ENCODE measurements at places on chromosomes 7 and 10.

GRCh38 chr10:93751832-93752231 is 5.9 kb upstream of the LGI1 start:
- DNase-seq = no peak

DNA sequence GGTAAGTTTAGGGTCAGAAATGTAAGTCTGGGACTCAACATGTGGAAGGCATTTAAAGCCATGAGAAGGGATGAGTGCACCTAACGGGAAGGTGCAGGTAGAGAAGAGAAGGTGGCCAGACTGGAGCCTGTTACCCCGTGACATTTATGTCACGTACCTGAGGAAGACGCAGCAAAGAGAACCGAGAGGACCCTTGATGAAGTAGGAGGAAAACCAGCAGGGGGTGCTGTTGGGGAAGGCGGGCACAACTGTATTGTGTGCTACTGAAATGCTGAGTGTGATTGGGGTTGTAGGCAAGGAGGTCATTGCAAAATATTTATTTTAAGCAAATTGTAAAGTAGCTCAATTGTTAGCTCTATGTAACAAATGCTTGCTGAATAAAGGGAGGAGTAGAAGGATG is 338.2 kb upstream of the PRKCQ start:
- peak; percentile 87 for DNase-seq

- no peak for DNase-seq
Observed at GRCh38 chr7:138739859-138740258, 38.7 kb upstream of the SVOPL start.

GRCh38 chr7:102875700-102876295 is 37.0 kb upstream of the LRRC17 start:
- DNase-seq = peak; percentile 56

- no peak for DNase-seq
Observed at GRCh38 chr10:114102256-114102655, 58.6 kb downstream of the ADRB1 start.

DNA sequence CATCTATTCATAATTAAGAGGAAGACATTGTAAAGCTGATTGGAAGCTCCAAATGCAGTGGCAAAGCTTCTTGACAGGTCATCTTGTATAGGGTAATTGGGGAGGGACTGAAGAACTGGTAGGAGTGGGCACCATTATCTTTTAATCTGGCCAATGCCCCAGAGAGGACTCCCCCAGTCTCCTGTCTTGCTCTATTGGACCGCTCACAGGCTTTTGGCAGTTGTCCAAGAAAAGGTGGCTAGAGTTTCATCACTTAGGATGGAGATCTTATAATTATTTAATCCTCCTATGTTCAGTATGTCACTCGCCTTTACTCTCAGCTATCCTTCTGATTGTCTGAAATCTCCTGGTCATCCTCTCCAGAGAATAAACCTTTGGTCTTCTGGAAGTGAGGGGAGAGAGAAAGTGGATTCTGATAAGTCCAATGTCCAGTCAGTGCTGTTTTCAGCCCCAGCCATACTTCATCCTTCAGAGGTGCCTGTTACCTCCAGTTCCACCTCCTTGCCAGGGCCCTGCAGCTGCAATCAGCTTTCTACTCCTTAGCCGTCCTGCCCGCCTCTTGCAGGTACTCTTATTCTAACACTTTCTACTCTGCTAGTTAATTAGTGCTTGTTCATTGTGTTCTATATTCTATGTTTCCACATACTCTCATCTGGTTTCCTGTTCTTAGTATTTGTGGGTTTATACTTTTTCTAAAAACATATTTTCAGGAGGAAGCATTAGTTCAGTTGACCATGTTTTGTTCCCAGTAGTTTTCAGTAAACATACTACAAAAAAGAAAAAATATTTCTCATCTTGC is 241.6 kb downstream of the NSUN6 start:
- DNase-seq = no peak

GRCh38 chr10:33460505-33461294 is 126.2 kb upstream of the NRP1 start:
- DNase-seq = no peak

- DNase-seq = no peak
Observed at GRCh38 chr10:133195611-133196010, 34.4 kb upstream of the UTF1 start.

DNA sequence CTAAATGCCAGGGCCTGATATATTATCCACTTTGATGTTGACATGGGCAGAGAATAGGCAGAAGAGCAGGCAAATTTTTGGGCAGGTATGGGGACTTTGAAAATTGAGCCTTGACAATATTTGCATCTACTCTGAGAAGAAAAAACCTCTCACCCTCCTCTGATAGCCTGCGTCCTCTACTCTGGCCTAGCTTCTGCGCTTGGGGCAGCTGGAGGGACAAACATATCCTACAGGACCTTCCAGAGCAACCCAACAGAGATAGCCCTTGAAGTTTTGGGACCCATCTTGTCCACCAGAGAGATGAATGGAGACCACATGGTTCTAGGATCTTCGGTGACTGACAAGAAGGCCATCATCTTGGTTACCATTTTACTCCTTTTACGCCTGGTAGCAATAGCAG is at the start of gene TAS2R60:
Gene TAS2R60, plus strand, starts transcription at position 301 of the 400 bp plus-strand sequence. Its CDS starts 0 bp downstream, at position 301.
- DNase-seq = no peak

DNA sequence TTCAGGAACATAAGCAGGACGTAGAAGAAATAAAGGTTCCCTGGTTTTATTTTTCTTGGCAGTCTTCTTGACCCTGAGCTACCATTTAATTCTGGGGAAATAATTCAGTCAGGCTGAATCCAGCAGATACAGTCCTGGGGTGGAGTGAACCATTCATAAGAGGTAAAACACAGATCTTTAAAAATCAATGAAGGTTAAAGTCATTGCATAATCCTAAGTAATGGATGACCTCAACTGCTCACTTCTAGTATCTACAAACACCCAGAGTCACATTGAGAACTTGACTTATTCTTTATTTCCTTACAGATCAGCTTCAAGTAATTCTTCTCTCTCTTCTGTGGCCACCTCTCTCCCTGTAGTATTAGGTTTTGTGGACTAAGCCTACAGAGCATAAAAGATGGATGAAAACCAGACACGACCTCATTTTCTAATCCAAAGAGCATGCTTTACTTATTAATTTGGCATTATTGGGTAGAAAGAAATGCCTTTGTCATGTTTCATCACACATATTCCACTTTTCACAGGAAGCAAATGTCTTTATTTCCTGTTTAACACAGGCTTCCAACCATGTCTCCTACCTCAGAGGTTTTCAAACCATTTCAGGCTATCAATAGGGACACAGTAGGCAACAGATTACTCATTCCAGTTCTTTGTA is 182.3 kb upstream of the IMMP2L start:
- DNase-seq = no peak

- DNase-seq = no peak
Observed at GRCh38 chr7:42617806-42618457, 293.9 kb downstream of the C7orf25 start.

GRCh38 chr7:22632674-22633073 is 94.3 kb upstream of the IL6 start:
- no peak for DNase-seq

GRCh38 chr7:411677-412312 is 107.9 kb downstream of the PDGFA start:
- no peak for DNase-seq

DNA sequence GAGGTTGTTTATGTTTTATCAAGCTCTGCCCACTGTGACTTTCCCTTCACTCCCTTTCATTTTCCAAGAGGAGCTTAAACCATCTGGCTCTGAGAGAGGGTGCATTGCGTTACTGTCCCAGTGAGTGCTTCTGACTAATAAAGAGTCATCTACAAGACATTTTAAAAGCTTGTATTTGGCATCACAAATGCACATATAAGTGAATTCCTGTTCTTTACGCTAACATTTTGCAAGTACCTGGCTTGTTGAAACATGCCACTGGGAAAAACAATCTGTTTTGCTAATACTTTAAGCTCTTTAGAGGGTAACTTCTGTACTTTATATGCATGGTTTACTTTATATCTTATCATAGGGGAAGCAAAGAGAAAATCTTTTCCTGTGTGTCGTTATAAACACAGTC is 534.6 kb upstream of the POM121L12 start:
- no peak for DNase-seq

GRCh38 chr7:15334536-15335263 is 227.1 kb downstream of the AGMO start:
- no peak for DNase-seq

GRCh38 chr7:80785961-80786536 is 132.8 kb downstream of the SEMA3C start:
- DNase-seq = no peak

DNA sequence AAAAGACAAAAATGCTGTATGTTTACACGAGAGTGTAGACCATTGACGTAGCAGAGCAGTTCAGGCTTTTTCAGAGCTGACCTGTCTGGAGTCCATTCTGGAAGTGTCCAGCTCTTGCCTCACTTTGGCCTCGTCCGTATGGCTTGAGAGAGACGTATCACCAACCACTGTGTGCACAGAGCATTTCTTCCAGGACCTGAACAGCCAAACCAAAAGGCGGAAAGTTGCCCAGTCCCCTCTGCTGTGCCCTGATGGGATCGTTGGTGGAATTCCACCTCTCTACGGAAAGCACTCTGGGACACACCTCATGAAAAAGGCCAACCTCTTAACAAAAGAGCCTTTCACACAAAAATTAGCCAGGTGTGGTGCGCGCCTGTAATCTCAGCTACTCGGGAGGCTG is 184.7 kb upstream of the SH2B2 start:
- DNase-seq = no peak

DNA sequence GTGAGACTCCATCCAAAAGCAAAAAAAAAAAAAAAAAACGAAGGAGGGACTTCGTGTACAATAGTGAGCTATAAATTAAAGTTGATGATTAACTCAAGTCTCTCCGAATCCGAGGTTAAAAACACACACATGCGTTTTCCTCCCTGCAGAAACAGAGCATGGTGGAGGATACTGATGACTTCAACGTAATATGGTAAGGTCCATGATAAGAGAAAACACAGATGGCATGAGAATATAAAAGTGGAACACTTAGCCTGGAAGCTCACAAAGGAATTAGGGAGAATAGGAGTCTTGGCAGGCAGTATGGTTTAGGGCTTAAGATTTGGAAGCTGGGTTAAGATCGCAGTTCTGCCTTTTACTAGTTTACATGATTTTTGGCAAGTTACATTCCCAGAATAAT is 20.1 kb upstream of the GSTK1 start:
- no peak for DNase-seq

- DNase-seq = no peak
Observed at GRCh38 chr10:78763234-78763633, 305.5 kb upstream of the ZMIZ1 start.

DNA sequence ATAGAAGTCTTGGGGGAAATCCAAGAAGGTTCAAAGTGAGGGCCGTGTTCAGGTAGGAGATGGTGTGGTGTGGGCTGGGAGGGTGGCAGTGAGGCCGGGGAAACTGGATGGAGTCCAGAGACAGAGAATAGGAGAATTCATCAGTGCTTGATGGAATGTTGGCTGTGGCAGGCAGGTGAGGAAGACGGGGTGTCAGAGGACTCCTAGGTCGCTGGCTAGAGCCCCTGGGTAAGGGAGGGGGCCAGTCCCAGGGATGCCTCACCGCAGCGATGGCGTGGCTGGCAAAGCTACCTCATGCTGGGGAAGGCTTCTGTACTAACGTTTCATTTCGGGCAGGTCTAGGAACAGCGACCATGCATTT is 373.0 kb downstream of the RPS24 start:
- no peak for DNase-seq

- DNase-seq = no peak
Observed at GRCh38 chr10:99303899-99304861, 25.0 kb upstream of the CNNM1 start.

GRCh38 chr7:108629651-108630400 is 60.2 kb downstream of the DNAJB9 start:
- DNase-seq = no peak

GRCh38 chr10:83539528-83540308 is 599.6 kb upstream of the GHITM start:
- no peak for DNase-seq

DNA sequence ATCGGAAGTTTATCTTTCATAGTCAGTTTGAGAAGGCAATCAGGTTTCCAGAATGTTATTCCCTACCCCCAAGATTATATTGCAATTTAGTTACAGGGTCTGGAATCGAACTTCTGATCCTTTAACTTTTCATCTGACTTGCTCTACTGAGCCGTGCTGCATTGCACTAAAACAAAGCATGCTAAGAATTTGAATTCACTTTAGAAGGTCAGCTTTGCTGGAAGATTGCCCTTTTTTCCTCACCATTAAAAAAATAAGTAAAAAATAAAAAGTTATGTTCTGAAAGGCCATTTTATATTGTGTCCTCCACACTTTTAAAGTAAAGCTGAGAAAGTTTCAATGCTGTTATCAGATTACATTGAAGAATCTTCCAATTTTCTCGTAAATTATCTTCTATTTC is 388.8 kb upstream of the PHF14 start:
- no peak for DNase-seq

DNA sequence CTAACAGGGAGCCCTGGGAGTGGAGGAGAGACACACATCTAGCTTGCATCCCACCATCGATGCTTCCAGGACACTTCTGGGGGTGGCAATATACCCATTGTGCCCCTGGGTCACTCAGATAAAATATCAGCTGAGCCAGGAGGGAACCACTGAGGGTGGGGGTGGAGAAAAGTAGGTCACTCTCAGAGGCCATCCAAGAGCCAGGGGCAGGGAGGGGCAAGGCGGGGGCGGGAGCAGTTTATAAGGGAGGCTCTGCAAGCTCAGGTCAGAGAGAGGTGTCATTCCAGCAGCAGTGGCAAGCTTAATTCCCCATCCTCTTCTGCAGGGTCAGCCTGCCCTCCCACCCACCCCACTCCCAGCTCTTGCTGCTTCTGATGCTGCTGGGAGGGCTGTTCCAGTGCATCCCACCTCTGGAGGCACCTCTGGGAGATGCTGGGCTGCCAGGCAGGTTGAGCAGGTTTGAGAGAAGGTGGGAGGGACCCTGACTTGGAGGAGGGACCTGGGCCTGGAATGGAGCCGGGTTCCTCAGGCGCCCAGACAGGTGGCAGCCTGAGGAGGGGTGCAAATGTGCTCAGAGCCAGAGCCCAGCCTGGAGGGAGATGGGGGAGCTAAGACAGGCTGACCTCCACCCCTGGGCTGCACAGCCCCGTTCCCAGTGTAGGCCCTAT is 20.1 kb upstream of the TLX1 start:
- no peak for DNase-seq

- no peak for DNase-seq
Observed at GRCh38 chr10:72801263-72801868, 92.2 kb upstream of the OIT3 start.

GRCh38 chr7:144908943-144909556 is 73.2 kb upstream of the TPK1 start:
- DNase-seq = no peak

- DNase-seq = no peak
Observed at GRCh38 chr10:48194830-48195229, 79.7 kb downstream of the FRMPD2 start.

GRCh38 chr10:60488111-60488669 is 98.5 kb upstream of the ANK3 start:
- DNase-seq = no peak

GRCh38 chr7:14626076-14626475 is 276.5 kb downstream of the DGKB start:
- DNase-seq = no peak

- DNase-seq = no peak
Observed at GRCh38 chr10:8063935-8064334, 9.4 kb downstream of the GATA3 start.

DNA sequence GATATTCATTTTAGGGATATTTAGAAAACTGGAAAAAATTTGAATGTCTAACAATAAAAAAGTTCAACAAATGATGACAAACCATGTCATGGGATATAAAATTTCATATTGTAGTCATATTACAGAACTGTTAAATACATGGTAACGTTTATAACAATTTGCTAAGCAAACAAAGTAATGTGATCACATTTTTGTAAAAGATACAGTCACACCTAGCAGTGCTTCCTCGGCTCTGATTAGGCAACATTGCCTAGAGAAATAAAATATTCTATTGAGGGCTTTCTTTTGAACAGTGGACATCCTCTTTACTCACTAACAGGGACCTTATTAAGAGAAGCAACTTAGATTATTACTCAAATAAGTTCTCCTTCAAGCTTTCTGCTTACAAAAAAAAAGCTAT is 605.5 kb downstream of the GATA3 start:
- DNase-seq = no peak
